Activated CD4-positive, alpha-beta T cell treated with anti-CD3 and anti-CD28 coated beads, Interleukin-2, amount 10 ng/mL, durations not matched to agents 24 days and 14 days (primary cell): ENCODE measurements at places on chromosomes 12 and 14. TPM values are rescaled to one million over a fixed set of nuclear protein-coding genes. Genes with fewer than 3 reads are reported as not detected.

DNA sequence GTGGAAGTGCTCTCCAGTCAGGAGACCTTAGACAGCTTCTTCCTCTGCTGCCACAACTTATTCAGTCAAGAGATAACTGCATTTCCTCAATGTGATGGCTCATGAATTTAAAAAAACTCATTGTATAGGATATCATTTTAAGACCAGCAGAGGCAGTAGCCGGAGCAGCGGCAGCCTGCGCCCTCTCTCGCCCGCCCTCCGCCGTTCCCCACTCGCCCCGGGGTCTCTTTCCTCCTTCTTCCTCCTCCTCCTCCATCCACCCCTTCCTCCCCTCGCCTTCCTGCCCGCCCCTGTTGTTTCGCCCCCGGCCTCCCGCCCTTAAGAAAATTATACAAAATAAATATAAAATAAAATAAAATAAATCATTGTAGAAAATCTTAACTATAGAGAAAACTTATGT, 687.6 kb downstream of the FLRT2 start:
- DNase-seq, result no peak
- H3K27me3 ChIP-seq, result no peaks in the 10 kb centered on the region
- no peak overlapping the region for H3K27ac ChIP-seq
- no peaks in the 10 kb centered on the region for H3K36me3 ChIP-seq

DNA sequence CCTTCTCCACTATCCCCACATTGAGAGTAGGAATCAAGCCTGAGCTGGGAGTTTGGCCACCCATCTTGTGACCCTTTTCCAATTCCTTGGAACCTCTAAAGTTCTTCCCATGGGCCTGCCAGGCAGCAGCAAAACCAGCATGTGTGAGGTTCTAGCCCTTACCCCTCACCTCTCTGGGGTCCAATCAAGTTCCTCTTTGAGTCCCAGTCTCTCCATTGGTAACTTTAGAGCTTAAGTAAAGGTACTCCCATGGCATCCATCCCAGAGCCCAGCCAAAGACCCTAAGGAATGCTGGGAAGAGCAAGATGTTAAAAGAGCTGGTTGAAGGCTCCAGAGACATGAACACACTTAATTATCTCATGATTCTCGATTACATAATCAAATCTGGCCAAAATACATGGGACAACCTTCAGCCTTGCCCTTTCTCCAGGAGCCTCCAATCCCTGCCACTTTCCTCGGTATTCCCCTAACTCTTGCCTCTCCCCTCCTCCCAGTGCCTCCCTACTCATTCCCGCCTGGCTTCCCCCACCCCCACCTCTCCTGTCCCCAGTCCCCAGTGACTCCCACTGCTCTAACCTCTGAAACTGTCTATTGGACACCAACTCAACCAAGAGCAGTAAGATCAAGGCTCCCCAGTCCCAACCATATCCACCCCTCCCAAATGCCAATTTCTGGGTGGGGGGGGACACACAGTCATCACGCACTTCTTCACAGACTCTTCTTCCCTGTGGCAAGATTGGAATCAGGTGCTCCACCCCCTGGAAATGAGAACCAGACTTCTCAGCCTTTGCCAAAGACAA, 4.8 kb upstream of the TNS2 start:
- no peak for DNase-seq
- peak overlapping the region; percentile 90 for H3K4me3 ChIP-seq
- peak overlapping the region; percentile 35 for H3K27ac ChIP-seq
- H3K36me3 ChIP-seq, result peaks cover 20% of the 10 kb centered on the region
- H3K4me1 ChIP-seq, result peaks cover 29% of the 10 kb centered on the region

DNA sequence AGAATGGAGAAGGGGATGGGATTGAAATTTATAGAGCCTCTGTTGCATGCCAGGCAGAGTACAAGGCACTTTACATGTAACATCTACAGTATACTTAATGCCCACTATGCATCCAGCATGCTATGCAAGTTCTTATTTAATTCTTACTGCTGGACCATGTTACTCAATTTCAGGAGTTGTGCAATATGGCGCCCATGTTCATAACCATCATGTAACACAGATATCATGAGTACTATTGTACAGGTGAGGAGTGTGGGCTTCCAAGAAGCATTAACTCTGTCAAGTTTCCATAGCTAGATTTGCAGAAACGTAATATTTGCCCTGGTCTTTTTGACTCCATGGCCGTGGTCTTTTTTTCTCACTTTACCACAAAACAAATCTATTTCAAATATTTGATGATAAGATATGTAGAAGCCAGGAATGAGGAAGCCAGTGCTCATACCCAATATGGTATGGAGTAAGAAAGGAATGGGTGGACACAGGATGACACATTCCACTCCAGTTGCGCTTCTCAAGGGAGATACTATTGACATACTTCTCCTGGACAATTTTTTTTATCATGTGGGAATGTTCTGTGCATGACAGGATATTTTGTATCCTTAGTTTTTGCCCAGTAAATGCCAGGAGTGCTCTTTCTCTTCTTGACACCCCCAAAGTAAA, 191.8 kb downstream of the C12orf75 start:
- no peaks in the 10 kb centered on the region for H3K4me1 ChIP-seq
- no peaks in the 10 kb centered on the region for H3K36me3 ChIP-seq
- no peak for DNase-seq
- H3K27ac ChIP-seq, result no peak overlapping the region
- H3K4me3 ChIP-seq, result no peak overlapping the region

DNA sequence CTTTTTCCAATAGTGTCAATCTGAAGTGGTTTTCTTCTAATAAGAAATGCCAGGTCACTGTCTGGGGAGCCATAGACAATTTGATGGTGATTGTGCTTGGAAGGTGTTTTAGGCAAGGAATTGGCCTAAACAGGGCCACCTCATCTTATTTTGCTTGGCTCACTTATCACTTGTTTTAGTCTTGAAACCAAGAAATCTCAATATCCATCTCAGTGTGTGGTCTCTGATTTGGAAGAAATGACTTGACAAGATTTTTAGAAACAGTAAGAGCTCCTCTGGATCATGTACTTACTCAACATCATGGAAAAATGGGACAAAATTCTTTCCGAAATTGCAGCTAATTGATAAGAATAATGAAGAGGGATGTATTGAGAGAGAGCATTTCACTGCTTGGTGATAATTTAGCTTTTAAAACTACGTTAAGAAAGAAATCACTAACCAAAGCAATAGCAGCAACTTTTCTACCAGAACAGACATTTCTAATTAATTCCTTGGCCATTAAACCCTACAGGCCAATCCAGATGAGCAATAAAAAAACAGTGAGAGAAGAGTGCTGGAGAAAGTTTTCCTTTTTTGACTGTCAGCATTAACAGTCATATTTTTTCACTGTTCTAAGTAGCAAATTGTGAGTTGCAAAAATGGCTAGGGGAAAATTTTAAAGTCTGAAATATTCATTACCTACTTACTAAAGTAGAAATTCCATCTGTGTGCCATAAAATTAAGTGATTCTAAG, 157.3 kb downstream of the AEBP2 start:
- H3K27me3 ChIP-seq, result no peaks in the 10 kb centered on the region
- no peak for DNase-seq
- H3K4me3 ChIP-seq, result no peak overlapping the region

DNA sequence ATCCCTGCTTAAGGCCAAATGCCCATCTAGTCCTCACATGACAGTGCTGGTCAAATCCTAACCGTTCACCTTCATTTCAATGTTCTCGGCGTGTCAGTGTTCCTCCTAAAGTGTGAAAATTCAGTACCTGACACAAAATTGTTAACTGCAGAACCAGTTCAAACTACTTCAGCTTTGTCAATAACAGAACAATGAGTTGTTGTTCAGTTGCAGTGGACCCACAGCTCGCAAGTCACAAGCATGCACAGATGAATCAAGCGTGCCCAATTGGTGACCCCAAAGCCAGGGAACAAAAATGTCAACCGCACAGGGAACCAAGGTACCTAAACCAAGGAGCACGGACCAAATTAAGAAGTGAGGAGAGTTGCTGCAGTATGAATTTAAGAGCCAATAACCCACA, 23.2 kb downstream of the NRDE2 start:
- no peak overlapping the region for H3K27ac ChIP-seq
- no peaks in the 10 kb centered on the region for H3K27me3 ChIP-seq
- H3K4me3 ChIP-seq, result no peak overlapping the region
- no peak for DNase-seq
- peaks cover 32% of the 10 kb centered on the region for H3K36me3 ChIP-seq

DNA sequence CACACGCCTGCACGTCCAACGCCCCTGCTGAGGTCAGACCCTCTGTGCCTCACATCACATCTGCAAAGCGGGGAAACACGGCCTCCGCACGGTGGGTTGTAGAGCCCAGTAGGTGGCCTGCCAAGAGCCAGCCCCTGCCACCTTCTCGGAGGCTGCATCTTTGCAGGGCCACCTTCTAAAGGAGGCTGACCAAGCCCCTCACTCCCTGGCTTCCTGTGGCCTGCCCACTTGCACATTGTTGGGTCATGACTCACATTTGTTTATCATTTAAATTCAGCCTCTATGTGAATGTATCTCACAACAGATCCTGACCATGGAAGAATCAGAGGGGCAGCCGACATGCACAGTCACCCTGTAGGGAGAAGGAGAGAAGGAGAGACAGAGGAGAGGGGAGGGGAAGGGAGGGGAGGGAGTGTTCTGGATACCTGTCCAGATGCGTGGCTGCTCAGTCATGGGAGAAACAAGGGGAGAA, 319.5 kb upstream of the DIO3 start:
- H3K4me1 ChIP-seq, result no peaks in the 10 kb centered on the region
- DNase-seq, result no peak
- no peak overlapping the region for H3K4me3 ChIP-seq
- H3K36me3 ChIP-seq, result no peaks in the 10 kb centered on the region
- no peak overlapping the region for H3K27ac ChIP-seq

- peak overlapping the region; percentile 80 for H3K4me3 ChIP-seq
- H3K27ac ChIP-seq, result peak overlapping the region; percentile 88
These were observed 7.1 kb downstream of the ZFP36L1 start for GRCh38 chr14:68785534-68786490.

The IL31 gene
- total RNA-seq, result 2.5 TPM in 2 replicates

The RND1 gene
- 4.4 and 5.7 TPM in 2 replicates for total RNA-seq
